ENCODE measurements at places on chromosomes 7 and 10.

- no peak for DNase-seq
These were observed 42.2 kb downstream of the SNX13 start for GRCh38 chr7:17898111-17898510.

DNA sequence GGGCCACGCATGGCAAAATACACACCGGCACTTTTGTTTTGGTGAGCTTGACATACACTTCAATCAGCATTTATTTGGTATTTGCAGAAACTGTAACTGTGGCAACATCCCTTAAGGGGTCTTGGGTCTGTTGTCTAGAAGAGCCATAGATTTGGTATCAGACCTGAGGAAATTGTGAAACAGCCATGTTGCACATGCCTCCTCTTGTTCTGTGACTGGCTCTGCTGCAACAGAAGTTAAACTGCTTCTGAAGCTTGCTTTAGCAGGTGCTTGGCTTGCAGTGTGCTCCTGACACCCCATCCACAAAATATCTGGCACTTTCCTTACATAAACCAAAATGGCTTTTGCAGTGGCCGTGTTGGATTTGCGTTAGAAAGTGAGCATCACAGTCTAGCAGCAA, 247.3 kb downstream of the GATA3 start:
- no peak for DNase-seq

- DNase-seq, result no peak
These were observed 256.3 kb downstream of the GRID1 start for GRCh38 chr10:86110156-86110786.

- no peak for DNase-seq
These were observed 204.9 kb upstream of the NPSR1 start for GRCh38 chr7:34453150-34453549.

GRCh38 chr7:91293840-91294239, 29.6 kb downstream of the FZD1 start:
- no peak for DNase-seq

DNA sequence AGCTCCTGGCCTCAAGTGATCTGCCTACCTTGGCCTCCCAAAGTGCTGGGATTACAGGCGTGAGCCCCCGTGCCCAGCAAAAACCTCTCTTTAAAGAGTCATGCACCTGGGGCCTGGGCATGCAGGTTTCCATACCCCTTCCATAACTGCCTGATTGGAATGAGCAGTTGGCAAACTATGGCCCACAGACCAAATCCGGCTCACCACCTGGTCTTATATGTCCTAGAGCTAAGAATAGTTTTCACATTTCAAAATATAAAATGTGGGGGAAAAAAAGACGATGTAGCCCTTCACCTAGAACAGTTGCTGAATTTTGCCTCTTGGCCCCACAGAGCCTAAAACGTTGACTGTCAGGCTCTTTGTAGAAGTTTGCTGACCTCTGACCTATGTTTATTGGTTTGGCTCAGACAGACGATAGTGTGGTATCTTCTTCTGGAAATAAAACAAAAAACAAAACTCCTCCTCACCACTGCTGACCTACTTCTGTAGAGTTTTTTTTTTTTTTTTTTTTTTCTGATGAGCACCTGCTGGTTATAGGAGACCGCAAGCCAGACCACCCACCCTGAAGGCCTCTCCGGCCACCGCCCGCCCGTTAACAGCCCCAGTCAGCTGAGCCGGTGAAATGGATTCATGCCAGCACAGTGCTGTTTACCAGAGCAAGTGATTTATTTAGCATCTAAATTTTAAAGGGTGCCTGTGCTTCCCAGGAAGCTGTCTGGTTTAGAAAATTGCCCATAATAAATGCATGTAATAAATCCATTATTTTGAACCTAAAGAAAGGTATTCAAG, 33.5 kb upstream of the SFRP5 start:
- no peak for DNase-seq

DNA sequence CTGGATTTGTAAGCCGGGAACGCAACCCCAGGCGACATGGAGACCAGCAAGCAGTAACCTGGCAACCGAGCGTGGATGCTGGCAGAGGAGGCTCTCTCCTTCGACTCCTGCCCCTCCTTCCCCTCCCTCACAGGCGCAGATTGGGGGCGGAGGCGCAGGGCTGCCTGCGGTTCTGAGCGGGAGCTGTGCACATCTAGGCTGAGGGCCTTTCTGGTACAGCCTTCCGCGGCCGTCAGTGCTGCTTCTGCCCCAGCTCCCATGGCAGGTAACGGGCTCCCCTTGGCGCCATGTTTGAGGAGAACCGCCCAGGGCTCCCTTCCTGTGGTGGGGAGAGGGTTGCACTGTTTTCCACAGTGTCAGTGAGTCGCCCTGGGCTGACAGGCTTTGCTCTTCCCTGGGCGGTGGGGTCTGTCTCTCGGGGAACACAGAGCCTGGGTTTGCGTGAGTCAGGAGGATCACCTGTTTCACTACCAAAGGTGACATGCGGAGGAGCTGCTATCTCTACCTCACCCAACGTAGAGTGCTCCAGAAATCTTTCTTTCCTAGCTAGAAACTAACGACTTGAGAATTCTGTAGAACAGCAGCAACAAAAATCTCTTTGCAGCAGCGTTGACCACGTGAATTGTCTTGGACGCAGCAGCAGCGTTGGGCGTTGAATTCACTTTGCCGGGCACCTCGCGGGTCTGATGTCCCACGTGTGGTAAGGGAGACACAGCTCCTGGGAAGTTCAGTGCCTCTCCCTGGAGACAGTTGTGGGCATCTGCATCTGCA, 154.8 kb upstream of the COBL start:
- DNase-seq, result no peak

DNA sequence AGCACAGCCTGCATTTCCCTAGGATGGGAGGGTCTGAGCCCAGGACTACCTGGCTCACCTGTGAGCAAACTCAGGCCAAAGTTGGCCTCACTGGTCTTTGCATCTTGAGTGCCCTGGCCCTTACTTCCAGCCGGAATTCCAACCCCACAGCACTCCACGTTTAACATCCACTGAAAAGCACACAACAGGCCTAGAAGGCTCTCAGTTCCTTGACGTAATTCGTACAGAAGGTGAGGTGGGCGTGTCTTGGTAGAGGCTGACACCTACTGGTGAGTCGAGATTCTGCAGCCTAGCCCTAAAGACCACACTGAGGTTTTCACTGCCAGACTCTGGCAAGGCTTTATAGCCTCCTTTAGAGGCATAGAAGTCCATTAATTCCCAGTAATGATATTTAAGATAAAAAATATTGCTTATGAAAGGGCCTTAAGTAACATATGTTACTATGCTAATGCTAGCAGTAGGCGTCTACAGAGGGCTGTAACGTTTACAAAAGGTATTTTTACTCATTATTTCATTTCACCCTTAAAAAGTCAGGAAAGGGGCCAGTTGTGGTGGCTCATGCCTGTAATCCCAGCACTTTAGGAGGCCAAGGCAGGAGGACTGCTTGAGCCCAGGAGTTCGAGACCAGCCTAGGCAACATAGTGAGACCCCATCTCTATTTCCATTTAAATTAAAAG, 95.8 kb downstream of the HIP1 start:
- peak; percentile 83 for DNase-seq

DNA sequence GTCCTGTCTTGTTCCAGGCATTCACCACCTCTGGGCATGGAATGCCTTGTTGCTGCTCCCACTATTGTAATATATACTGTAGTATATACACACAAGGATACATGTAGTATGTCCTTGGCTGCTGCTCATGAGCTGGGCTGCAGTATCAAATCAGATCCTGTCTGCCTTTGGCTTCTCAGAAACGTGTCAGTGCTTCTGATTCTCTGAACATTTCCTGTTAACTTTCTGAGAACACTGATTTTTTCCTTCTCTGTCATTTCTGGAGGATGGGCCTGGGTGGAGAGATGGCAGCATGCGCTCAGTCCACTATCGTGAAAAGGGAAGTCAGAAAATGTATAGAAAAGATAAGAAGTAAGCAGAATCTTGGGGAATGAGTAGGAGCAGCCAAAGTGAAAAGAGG, 12.2 kb downstream of the SFTPA2 start:
- no peak for DNase-seq

- DNase-seq, result no peak
These were observed 206.6 kb downstream of the LSM5 start for GRCh38 chr7:32283546-32283945.

- no peak for DNase-seq
These were observed 19.4 kb downstream of the LDB3 start for GRCh38 chr10:86687750-86688149.

- no peak for DNase-seq
These were observed 14.1 kb downstream of the HSPA14 start for GRCh38 chr10:14852236-14852635.

- DNase-seq, result no peak
These were observed 34.4 kb upstream of the SGMS1 start for GRCh38 chr10:50658165-50658564.

DNA sequence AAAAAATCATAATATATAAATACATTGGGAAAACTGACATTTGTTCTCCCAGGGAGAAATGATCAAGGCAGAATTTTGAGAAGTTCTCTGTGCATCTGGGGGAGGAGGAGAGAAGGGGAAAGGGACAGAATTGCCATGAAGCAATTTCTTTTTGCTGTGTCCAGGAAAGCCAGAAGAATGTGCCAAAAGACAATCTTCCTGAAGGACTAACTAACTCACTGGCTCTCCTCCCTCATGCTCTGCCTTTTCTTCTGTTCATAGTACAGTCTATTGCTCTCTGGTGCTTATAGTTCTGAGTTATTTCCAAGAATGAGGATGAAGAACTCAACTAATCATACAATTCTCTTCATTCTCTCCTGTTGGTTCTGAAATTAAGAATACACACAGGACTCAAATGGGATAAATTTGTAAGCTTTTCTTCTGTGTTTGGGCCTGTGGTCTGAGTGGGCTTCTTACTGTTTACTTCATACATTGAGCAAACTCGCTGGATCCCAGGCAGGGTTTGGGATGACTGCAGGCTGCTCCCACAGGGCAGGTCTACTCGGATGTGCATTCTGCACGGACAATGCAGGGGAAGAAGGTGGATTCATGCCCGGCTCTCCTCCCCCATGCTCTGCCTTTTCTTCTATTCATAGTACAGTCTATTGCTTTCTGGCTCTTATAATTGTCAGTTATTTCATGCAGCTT, 22.2 kb upstream of the FAM171A1 start:
- no peak for DNase-seq

GRCh38 chr7:157576415-157576814, 239.6 kb downstream of the DNAJB6 start:
- DNase-seq, result peak; percentile 69

DNA sequence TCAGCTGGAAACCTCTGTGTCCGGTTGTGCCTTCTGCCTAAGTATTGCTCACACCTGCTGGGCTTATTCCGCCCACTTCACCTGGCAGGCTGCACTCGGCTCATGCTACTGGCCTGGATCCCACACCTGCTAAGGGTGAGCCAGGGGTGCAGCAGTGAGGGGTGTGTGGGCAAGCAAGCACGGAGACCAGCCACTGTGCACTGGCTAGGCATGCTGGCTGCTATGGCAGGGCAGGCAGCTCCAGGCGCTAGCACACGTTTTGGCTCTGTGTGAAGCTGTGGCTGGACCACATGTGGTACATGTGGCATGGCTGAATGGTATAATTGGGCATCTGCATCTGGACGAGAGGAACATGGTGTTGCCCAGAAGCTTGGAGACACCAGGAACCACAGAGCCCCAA, 940.7 kb downstream of the NRG3 start:
- DNase-seq, result no peak

- no peak for DNase-seq
These were observed 1.1 kb downstream of the ZNF511 start for GRCh38 chr10:133309720-133310398.
